ENCODE measurements at places on chromosomes 6 and 20.

- DNase-seq, result no peak
Measured at GRCh38 chr20:12786276-12786675, 222.5 kb upstream of the SPTLC3 start.

- no peak for DNase-seq
Measured at GRCh38 chr6:37029249-37029971, 24.0 kb downstream of the FGD2 start.

- no peak for DNase-seq
Measured at GRCh38 chr6:138659998-138660397, 113.6 kb upstream of the CCDC28A start.

DNA sequence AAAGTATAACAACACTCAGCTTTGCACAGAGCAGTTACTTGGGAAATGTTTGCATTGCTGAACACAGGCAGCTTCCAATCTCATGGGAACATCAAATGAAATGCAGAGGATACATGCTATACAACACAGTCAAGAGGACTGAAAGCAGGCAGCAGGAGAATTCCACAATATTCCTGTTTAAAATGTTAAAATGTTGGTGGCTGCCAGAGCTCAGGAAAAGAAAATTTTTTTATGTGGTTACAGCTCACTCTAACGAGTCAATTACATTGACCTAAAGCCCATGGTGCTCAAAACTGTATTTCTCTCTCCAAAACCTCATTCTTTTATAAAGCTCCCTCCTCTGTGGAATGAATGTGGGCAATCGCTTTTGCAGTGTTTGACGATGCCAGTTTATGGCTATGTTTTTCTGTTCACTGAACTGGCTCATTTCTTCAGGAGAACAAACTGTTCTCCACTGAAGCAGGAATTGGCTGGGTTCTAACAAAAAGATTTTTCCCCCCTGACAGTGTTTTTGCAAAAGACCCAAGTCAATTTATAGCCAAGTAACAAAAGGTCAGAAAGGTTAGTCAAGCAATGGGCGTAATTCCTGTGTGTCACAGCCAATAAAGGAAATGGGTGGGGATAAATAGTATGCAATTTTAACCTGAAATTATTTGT, 69.0 kb downstream of the ZHX3 start:
- DNase-seq, result no peak

GRCh38 chr20:4787069-4787468, 65.4 kb downstream of the PRND start:
- DNase-seq, result no peak

DNA sequence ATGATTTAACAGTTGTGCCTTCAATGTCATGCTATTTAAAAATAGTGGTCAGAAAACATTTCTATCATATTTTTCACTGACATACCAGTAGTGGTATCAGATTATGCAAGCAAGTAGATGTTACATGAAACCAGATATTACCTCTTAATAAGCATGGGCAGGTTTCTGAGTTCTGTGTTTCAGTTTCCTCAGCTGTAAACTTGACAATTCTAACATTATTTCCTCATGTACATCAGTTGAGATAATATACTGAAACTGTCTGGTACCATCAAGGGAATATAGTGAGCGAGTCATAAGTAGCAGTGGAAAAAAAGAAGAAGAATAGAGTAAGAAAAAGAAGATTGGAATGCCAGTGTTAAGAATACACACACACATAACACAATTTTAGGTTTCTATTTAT, 477.9 kb upstream of the MANEA start:
- no peak for DNase-seq

- DNase-seq, result no peak
Measured at GRCh38 chr20:18154342-18154741, 16.7 kb downstream of the KAT14 start.

- DNase-seq, result no peak
Measured at GRCh38 chr6:40671001-40671693, 84.0 kb upstream of the LRFN2 start.

- no peak for DNase-seq
Measured at GRCh38 chr20:36483919-36484808, 57.2 kb upstream of the MYL9 start.

- DNase-seq, result no peak
Measured at GRCh38 chr6:134235937-134236751, 81.8 kb downstream of the SGK1 start.

DNA sequence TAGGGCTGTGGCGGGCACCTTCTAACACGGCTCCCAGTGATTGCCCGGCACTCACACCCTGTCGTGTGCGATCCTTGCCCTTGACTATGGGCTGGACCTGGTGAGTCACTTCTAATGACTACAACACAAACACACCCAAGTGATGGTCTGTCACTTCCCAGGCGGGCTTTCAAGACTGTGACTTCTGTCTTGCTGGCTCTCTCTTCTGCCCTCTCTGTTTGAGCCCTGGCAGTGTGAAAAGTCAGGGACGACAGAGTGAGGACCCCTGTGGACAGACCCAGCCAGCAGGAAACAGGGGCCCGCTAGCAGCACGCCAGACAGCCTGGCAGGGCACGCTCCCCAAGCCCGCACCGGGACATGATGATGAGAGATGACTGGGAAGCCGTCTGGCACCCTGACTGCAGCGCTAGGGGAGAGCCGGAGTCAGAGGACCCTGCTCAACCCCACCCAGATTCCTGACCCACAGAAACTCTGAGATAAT, 43.0 kb downstream of the KIF16B start:
- no peak for DNase-seq

DNA sequence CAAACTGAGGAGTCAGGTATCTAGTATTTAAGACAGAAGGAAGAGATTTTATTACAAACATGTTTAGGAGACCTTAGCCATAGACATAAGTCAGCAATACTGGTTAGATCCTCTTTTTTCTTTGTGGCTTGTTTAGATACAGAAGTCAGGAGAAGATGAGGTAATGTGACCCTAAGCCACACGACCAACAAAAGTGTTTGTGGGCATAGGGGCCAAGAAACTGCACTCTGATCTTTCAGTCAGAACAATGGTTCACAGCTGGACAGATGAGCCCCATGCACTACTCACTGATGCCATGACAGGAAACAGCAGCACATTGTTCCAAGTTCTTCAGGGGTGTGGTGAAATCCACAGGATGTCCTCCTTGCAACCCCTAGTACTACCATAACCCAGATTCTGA, 238.5 kb upstream of the RAB32 start:
- no peak for DNase-seq

Data from mesenteric fat pad (tissue), 1 donor.